ENCODE measurements at places on chromosomes 3 and 15.

- DNase-seq: no peak
These were observed 897.6 kb upstream of the NR2F2 start for GRCh38 chr15:95432878-95433405.

DNA sequence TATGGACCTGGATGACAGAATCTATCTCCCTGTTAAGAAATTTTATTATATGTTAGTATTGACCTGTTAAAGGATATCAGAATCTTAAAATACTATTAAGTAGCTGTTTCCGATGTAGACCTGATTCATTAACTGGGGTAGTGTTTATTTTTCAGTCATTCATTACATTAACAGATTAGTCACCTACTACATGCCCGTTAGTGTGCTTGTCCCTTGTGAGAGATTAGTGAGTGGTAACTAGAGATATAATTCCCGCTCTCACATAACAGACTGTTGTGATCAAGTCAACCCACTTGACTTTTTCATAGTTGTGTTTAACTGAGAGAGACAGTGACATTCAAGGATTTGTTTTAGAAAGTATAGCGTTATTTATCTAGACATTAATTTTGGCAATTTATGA, 166.8 kb downstream of the TCF12 start:
- no peak for DNase-seq

DNA sequence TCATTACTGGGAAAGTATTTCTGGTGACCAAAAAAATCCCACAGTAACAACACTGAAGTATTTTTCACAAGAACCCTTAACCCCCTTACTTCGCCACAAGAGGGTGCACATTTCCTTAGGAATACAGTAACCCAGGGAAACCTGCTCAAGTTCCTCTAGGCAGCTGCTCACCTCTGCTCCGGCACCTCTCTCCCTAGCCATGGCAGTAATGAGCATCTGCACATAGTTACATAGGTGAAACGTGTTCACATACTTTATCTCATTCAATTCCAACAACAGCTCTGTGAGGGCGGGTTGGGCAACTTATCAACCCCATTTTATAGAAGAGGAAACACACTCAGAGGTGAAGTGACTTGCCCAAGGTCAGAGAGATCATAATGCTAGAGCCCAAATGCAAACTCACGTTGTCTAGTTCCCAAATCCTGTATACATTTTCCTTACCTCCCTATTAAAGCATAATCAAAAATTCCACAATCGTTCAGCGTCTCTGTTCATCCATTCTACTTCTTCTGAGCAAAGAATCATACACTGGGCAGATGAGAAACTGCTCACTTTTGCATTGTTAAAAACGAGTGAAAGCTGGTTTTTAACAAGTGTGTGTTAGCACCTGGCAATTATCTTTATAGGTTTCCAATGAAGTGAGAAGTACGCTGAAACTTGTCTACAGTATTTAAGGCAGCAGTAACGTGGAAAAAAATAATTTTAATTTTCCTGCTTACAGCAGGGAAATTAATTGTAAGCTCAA, 90.7 kb downstream of the IGF2BP2 start:
- no peak for DNase-seq

DNA sequence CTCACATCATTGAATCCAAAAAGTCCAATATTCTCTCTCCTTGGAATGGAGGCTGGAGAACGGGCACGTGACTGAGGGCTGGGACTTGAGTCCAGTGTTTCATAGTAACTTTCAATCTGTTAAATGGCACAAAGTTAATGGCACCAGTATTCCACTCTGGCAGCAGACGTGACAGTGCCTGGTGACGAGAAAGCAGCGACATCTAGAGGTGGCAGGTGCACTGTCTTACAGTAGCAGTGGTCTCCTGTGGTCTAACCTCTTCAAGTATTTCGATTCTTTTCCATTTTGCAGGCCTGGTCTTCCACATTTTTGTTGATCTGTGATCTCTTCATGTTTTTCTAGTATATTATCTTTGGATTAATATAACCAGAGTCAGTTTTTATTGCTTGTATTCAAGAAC, 107.1 kb downstream of the OXSM start:
- no peak for DNase-seq

DNA sequence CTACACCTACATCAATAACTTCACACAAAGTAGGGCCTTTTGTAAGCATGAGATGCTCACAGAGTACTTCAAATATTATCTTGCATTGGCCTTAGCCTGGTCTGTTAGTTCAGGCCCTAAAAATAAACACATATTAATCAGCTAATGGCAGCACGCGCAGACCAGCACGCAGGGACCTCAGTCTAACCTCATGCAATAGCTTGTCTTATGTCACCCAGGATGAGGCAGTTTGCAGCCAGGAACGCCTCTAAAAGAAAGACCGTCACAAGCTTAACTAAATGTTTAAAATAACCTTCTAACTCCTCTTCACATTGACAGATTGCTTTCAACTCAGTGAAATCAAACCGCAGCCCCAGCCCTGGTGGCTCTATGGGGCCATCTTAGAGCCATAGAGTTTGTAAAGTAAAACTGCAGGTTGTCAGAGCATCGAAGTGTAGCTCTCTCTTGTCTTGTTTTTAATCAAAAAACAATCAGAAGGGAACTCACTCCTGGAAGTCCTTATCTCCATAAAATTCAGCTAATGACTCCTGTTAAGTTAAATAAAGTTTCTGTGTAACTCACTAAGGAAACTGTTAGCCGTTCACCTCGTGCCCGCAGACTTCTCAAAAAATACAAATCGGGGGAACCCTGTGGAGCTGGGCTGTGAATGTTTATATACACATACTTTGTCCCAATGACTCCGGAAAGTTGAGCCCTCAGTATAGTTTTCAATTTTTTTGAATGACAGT, 212.6 kb downstream of the CDIN1 start:
- DNase-seq: no peak

GRCh38 chr3:156304406-156304805, 184.0 kb downstream of the KCNAB1 start:
- no peak for DNase-seq

DNA sequence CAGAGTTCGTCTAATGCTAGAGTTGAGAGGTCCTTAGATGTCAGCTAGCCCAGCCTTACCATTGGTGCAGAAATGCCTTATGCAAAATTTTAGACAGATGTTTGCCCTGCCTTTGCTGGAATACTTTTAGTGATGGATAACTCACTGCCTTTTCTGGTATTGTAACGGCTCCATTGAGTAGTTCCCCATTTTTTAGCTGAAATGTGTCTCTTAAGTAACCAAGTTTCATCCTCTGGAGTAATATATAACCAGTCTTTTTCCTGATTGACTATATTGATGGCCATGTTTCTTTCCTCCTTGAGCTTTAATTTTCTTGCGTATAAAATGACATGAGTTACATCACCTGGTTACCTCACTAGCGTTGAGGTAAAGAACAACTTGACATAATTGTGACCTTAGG, 45.0 kb downstream of the SNRK start:
- no peak for DNase-seq

- no peak for DNase-seq
These were observed 89.8 kb downstream of the SEMA5B start for GRCh38 chr3:122937745-122938144.

DNA sequence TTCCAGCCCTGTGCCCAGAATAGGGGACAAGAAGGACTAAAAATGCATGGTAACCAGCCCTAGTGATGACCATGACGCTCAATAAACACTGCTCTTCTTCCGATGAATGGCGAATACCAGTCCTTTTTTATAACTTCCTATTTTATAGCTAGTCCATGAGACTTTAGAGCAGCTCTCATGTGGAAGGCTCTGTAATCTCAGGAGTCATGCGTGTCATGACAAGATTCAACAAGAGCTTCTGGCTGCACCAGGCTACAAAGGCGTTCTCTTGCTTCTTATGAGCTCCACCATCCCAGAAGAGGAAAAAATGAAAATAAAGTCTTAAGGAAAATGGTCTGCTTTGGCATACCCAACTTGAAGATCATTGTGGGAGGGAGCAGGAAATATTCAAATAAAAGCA, 141.0 kb downstream of the TMCO5A start:
- no peak for DNase-seq

- no peak for DNase-seq
These were observed 174.3 kb upstream of the ZBTB20 start for GRCh38 chr3:115321400-115321805.

DNA sequence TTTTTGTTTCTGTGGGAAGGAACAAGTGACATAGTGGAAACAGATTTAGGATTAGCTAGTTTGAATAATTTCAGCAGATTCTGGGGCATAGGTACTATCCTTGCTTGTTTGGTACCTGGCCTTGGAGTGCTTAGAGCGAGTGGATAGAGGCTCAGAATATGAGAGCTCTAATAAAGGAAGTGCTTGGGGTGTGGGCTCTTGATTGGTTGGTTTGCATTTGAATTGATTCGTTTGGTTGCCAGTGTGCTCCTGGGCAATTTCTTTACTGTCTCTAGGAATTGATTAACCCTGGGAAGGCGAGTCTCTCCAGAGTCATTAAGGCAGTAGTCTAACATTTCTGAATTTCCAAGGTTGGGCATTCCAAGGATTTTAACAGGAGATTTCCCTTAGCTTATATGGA, 98.0 kb downstream of the DTWD1 start:
- DNase-seq: no peak

DNA sequence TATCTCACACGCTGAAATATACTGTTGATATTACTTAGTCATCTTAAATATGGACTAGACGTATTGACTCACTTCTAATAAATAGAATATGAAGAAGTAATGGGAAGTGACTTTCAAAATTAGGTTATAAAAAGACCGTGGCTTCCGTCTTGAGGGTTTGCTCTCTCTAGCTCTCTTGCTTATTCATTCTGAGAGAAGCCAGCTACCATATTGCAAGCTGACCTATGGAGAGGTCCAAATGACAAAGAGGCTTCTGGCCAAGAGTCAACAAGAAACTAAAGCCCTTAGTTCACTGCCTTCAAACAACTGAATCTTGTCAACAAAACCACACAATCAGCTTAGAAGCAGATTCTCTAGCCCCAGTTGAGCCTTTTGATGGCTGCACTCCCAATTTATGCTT, 46.1 kb downstream of the SLC9C1 start:
- DNase-seq: no peak

DNA sequence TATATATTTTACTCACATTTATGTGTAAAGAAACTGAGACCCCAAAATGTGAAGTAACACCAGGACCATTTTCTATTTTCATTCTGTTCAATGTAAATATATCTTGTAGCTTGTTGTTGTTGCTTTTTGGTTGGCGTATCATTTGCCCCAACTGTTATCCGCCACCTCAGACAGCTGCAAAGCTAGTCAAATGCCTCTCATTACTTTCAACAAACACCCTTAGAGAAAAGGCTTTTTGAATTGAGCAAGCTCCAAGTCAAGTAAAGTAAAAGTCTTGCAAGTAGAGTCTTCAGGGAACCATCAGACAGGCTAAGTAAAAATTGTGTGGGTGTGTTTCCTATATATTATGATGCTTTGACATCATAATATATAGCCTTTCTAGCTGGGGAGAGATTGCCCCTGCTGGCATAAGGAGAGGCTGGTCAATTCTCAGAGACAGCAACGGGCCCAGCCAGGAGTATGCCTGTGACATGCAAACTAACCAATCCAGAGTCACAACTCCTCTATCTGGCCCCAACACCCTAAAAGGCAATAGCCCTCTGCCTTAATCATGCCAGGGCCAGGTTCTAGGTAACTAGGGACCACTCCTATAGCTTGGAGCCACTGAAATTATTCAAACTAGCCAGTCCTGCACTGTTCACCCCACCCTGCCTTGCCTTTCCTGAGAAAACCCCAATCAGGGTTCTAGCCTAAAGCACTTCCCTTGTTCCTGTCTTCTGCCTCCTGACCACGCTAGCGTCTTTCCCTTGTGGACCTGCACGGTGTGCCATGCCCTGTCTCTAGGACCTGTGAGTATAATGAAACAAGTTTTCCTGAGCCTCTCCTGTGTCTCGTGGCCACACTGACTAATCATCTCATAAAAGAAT, 75.6 kb downstream of the RAD18 start:
- no peak for DNase-seq

DNA sequence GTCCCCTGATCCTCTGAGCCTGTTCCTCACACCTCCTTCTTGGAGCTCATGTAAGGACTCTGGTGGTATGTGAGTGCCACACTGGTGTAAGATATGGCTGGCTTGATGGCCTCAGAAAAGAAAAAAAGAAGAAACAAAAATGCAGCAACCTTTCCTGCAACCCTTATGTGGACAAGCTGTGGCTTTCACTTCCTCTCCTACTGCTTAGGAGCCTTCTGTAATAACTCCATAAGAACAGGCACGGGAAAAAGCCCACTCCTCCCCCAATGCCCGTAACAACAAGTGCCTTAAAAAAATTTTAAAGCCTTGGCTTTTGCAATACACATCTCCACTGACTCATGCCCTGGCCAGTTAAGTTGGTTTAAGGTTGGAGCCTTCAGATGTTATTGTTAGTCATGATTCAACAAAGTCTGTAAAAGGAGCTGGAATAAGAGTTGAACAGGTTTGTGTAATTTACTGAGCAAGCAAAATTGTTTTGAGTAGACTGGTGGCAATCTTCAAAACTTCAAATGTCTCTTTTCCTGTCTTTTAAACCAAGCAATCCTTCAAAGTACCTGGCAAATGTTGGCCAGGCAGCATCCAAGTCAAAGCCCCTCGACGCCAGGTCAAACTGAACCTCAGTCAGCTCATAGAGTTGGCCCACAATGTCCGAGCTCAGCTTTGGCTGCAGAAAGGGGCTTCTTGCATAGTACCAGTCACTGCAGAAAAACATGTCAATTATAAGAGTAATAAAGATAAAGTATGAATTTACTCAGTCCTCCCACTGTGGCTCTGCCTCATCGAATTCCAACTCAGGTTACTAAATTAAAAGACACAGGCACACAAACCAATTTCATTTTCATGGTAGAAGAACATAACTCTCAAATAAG, 22.9 kb downstream of the FYCO1 start:
- no peak for DNase-seq

DNA sequence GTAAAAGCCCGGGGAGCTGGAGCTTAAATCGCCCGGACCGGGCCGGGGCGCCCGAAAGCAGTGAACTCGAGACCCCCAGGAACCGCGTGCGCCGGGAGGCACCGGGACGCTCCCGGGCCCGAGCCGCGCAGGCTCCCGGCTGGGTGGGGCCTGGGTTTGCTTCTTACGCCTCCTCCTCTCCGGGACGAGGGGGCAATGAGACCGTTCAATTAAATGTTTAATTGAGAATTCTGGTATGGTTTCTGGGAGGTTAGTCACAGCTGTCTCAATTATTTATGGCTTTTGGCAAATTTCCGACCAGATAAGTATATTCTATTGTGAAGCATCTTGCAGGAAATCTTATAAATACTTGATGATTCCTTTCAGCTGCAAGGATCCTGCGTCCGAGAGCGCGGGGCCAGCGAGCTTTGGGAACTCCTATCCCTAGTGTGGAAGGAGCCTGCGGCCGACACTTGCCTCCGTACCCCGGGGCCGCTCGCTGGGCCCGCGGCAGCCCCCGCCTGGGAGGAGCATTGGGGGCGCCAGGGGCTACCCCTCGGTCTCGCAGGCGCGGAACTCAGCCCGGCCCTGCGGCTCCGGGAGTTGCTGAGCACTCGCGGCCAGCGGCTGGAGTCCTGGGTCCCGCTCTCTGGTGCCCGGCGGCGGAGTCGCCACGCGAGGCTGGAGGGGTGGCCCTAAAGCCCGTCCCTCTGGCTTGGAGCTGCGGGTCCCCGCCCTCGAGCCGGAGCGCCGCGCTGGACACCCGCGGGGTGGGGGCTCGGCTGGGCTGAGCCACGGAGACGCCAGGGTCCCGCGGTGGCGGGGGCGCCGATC, 10.3 kb downstream of the ISL2 start:
- no peak for DNase-seq
